Femur (tissue), 1 donor: ENCODE measurements at places on chromosomes 1 and 21.

- DNase-seq: no peak
Measured at GRCh38 chr1:23126801-23127200, 41.9 kb downstream of the LUZP1 start.

- peak; percentile 66 for DNase-seq
Measured at GRCh38 chr1:47593013-47593568, 155.2 kb downstream of the FOXD2 start.

GRCh38 chr1:171335964-171336363 is 22.0 kb downstream of the FMO4 start:
- no peak for DNase-seq

GRCh38 chr1:94335447-94335846 is 82.7 kb upstream of the ABCD3 start:
- no peak for DNase-seq

- no peak for DNase-seq
Measured at GRCh38 chr1:24752305-24752704, 7.1 kb downstream of the CLIC4 start.

DNA sequence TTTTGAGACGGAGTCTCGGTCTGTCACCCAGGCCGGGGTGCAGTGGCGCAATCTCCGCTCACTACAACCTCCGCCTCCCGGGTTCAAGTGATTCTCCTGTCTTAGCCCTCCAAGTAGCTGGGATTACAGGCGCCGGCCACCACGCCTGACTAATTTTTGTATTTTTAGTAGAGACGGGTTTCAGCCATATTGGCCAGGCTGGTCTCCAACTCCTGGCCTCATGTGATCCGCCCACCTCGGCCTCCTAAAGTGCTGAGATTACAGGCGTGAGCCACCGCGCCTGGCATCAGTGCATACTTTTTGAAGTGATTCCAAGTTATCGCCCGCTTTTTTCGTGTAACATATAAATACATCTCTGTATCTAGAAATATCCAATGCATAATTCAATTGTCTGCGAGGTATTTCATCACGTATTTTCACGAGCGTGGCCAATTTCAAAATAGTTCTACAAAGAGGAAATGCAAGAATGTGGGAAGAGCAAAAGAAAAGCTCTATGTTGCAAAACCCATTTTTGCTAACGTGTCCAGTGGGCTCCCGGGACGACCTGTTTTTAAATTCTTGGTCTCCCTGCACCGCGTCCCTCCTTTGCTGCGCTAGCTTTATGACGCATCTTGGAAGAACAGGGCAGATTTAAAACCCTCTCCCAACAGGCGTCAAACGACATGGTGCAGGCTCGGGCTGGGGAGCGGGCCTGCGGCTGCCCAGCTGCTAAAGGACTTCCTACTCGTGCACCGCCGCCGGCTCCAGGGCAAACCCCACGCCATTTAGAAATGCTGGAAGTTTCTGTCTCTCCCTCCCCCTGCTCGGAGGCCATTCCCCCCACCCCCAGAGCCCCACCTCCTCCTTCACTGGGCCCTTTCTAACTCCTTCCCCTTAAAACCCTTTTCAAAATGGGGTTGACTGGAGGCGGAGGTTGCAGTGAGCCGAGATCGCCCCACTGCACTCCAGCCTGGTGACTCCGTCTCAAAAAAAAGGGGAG is 923 bp upstream of the IFNGR2 start:
- peak; percentile 88 for DNase-seq

- peak; percentile 11 for DNase-seq
Measured at GRCh38 chr1:228984646-228985631, 249.7 kb downstream of the RHOU start.

GRCh38 chr1:84847253-84848250 is 45.5 kb downstream of the LPAR3 start:
- peak; percentile 80 for DNase-seq

DNA sequence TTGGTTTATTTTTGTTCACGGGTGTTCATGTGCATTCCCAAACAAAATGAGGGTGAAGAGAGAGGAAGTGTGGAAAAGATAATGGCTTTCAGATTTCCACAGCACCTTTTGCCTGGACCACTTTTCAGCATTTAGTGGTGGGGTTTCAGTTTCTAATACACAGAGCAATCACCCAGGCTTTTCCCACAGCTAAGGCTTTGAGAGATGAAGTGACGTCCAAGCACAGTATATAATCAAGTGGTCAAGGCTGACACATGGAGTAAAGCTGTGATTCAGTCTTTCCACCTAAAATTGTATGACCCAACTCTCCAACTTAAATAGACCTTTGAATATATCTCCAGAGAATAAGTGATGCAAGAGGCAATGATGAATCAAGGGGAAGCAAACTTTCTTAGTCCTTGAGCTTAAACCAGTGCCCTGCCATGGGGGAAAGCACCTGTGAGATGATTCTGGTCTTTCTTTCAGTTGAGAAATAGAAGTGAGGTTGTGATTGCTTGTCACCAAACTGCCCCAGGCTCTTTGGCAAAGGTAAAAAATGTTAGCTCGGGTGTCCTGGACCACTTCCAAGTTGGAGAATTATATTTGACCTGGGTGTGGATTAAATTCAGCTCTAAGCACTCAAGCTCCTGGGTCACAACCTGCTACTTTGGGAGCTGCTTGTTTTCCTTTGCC is 2.4 kb upstream of the PIK3R3 start:
- DNase-seq: no peak

DNA sequence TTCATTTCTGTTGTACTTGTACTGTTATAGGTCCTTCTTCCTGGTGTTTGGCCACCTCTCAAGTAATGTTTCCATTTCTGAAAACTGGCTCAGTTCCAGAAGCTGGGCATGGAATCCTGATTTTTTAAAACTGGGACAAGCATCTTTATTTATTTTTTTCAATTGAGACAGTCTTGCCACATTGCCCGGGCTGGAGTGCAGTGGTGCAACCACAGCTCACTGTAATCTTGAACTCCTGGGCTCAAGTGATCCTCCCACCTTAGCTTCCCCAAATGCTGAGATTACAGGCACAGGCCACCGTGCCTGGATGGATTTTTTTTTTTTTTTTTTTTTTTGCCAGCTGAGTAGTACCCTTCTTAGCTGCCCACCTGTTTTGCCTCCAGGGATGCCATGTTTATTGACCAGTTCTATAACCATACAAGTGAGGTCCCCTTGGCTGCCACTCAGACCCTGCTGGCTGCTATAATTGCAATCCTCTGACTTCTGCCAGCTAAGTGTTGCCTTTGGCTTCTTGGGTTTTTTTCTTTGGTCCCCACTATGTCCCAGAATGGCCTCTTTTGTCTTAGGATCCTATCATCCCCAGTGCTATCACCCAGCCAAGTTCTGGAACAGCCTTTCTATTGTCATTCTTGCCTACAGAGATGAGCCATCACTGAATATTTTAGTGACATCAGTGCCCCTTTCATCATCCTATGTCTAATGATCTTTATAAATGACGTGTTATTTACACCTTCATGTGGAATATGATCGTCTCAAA is 3.9 kb upstream of the DIP2A start:
- no peak for DNase-seq

- no peak for DNase-seq
Measured at GRCh38 chr1:233993651-233994050, 89.2 kb downstream of the SLC35F3 start.

GRCh38 chr21:42455754-42456440 is 40.1 kb downstream of the RSPH1 start:
- no peak for DNase-seq

- DNase-seq: no peak
Measured at GRCh38 chr1:151790940-151791651, 796 bp upstream of the TDRKH start.

GRCh38 chr1:160865337-160865736 is 2.6 kb upstream of the CD244 start:
- DNase-seq: no peak

DNA sequence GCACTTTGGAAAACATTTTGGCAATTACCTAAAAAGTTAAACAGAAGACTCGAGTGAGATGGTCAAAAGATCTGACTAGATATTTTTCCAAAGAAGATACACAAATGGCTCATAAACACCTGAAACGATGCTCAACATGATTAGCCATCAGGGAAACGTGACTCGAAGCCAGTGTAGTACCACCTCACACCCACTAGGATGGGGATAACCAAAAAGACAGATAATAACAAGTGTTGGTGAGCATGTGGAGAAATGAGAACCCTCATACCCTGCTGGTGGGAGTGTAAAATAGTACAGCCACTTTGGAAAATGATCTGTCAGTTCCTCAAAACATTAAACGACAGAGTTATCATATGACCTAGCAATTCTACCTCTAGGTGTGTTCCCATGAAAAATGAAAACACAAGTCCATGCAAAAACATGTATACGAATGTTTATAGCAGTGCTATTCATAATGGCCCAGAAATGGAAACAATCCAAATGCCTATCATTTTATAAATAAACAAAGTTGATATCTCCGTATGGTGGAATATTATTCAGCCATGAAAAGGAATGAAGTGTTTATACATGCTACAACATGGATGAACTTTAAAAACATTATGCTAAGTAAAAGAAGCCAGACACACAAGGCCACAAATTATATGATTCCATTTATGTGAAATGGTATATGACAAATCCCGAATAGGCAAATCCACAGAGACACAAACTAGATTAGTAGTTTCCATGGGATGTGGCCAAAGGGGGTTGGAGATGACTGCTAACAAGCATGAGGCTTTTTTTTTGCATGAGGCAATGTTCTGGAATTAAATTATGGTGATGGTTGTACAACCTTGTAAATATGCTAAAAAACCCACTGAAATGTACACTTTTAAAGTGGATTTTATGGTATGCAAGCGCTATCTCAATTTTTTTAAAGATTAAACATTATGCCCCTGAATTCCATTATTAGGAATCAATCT is 625.3 kb downstream of the KIF26B start:
- DNase-seq: no peak

GRCh38 chr21:42311160-42311559 is 4.0 kb downstream of the TFF3 start:
- no peak for DNase-seq

- DNase-seq: no peak
Measured at GRCh38 chr1:21868482-21868881, 56.4 kb downstream of the LDLRAD2 start.

- DNase-seq: no peak
Measured at GRCh38 chr1:180261030-180261429, 31.0 kb downstream of the LHX4 start.

DNA sequence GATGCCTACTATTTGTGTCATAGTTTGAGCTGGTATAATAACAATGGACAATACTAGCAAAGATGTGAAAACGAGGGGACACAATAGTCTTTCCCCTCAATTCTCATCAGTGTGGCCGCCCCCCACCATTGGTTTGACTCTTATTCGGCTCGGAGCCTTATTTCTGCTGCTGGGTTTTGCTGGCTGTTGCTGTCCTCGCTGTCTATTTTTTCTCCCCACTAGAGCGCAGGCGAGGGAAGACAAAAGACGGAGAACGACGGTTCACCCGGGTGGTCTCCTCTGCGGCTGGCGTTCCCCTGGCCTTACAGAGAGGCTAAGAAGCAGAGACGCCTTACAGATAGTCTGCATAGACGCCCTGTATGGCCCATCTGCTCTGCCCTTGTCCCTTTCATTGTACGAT is 19.4 kb downstream of the CLIC6 start:
- DNase-seq: peak; percentile 47

DNA sequence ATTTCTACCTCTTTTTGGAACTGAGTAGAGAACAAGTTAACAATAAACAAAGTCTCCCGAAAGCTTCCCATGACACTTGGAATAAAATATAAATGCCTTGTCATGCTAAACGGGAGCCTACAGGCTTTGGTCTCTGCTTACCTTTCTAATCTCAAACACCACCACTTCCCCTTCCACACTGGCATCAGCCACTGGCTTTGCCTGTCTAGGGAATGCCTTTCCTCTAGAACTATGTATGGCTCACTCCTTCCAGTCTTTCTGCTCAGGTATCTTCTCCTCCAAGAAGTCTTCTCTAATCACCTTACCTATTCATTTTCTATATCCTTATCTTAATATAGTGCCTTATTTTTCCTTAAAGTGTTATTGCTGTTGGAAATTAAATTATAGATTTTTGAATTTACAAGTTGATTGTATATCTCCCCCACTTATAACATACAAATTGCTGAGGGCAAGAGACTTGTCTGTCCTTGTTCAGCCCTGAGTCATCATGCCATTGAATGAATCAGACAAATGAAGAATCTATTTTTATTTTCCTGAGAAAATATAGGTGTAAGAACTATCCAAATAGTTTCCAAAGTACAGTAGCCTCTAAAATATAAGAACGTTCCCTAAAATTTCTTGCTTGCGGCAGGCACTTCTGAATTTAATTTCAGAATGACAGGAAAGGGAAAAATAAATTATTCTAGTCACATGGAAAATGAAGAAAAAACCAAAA is 119.2 kb downstream of the TM2D1 start:
- no peak for DNase-seq

GRCh38 chr21:29121759-29122158 is 8.7 kb upstream of the MAP3K7CL start:
- DNase-seq: no peak

DNA sequence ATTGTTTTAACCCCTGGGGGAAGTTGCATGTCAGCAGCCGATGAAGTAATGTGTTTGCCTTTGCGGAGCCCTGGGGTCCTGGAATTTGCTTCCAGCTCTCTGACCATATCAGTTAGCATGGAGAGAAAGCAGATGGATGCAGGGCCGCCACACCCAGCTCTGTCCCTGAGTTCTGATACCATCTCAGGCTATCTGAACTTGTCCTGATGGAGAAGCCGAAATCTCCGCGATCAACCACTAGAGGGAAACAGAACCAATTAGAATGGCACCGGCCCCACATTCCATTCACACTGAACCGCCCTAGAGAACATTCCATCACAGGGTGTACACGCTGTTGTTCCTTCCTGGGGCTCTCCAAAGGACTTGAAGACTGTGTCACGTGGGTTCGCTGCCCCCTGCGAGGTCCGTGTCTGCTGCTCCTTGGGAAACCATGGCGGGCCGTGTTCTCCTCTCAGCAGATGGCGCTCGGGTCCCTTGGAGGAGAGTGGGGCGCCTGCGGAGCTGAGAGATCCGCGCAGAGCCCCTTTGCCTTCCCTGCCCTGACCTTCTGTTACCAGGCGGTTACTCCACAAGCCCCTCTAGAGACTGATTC is 75.4 kb downstream of the ABCA4 start:
- peak; percentile 87 for DNase-seq

DNA sequence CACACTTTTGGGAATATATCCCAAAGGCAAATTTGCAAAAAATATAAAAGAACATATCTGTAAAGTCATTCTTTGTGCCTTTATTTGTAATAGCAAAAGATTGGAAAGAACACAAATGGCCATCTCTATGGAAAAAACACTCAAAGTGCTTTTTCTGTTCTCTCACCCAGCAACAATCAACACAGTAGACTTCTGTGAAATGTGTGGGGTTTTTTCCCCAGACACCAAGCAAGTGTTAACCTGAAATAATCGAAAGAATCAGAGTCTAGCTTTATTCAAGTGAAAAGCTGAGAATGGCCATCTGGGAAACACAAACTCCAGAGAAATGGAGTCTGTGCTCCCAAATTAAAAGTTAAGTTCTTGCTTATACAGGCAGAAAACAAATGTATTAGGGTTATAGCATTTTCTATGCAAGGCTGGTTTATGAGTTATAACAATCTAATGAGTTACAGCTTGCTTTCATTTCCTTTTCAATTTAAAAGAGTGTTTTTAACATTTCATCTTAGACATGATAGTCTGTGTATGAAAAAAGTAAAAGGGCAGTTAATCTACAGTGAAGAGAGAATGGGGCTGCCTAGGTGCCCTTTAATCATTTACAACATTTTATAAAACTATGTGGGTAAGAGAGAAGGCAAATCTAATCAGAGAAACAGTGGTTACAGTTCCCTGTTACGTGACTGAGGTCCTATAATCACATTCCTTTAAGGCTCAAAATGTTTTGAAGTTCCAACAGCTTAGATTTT is 46.6 kb downstream of the SLC30A7 start:
- DNase-seq: no peak
